ENCODE measurements at places on chromosomes 5 and 9.

GRCh38 chr5:154174091-154174490, 16.4 kb upstream of the GALNT10 start:
- DNase-seq, result no peak

GRCh38 chr5:27532305-27532704, 493.9 kb upstream of the CDH9 start:
- DNase-seq, result no peak

DNA sequence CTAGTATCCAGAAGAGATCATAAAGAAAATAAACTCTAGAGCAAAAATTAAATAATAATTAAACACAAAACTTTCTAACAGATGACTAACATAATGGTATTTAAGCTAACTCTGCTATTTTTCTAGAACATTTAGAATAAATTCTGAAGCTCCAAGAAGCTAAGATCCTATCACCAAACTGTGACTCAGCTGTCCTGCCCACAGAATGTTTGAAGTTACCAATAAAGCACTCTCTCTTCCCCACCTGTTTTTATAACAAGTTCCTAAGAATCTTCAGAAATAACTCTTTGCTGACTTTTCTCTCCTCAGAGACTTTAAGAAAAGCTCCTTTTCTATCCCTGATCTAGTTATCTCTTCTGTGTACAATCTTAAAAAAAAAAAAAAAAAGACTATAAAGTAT, 6.0 kb upstream of the EFNA5 start:
- DNase-seq, result peak; percentile 63

DNA sequence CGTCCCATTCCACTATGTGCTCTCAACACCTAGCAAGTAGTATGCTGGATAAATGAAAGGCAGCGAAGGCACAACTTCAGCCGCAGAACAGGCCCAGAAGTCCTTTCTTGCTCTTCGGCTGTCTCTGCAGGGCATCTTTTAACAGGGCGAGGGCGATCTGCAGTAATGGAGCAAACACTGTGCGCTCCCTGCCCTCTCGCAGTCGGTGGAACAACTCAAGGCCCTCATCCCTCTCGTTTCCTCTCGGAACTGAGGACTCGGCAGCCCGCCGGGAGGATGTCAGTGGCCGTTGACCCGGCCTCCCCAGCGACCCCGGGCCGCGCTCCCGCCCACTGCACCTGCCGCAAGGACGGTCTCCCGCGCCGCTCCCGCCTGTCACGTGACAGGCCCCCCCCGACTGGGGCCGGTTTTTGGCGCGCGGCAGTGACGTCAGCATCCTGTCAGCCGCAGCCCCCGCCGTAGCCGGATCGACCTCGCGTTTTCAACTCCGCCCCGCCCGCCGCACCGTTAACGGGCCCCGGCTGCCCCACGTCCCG, 1.1 kb downstream of the ZNF367 start:
- peak; percentile 78 for DNase-seq

DNA sequence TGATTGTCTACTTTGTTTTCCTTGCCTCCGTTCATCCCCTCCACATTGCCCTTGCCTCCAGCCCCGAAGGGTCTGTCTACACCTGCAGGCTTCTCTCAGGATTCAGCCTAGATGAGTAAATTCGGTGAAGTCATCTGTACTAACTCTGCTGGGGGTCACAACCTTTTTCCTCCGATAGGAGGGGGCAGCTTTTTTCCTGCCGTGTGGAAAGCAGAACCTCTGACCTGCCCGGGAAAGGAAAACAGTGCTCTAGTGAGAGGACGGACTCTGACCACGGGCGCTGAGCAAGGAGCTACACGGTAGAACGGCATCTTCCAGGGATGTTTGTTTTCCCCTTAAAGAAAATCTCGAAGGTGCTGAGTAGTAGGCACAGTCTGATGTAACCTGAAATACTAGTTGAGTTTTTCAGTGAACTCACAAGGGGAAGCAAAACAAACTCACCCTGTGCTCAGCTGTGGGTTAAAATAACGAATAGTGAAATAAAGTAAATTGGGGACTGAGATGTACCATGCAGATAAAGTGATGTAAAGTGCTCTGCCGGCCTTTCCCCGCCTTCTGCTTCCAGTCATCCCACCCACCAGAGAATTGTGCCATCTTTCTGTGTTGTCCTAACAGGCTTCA, 281.8 kb downstream of the AOPEP start:
- peak; percentile 76 for DNase-seq

- DNase-seq, result peak; percentile 75
Observed at GRCh38 chr9:36074870-36075532, 38.3 kb downstream of the RECK start.

DNA sequence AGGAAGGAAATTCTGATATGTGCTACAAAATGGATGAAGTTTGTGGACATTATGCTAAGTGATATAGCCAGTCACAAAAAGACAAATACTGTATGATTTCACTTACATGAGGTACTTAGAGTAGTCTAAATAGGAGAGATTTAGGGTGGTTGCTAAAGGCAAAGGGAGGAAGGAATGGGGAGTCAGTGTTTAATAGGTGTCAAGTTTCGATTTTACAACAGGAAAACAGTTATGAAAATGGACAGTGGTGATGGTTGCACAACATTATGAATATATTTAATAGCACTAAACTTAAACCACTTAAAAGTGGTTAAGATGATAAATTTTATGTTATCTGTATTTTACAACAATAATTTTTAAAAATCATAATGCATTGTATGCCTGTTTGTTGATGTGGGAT, 40.4 kb upstream of the ECM2 start:
- no peak for DNase-seq

GRCh38 chr9:81369121-81369520, 320.2 kb downstream of the TLE1 start:
- no peak for DNase-seq

- no peak for DNase-seq
Observed at GRCh38 chr9:114718801-114719221, 36.8 kb upstream of the TEX48 start.

Measured in fibroblast of skin of back (primary cell).